ENCODE measurements at places on chromosomes 4 and X.

- no peak for DNase-seq
Measured at GRCh38 chrX:46477435-46477834, 67.8 kb downstream of the ZNF674 start.

- DNase-seq = peak; percentile 64
Measured at GRCh38 chrX:15686818-15687685, 22.4 kb upstream of the CLTRN start.

DNA sequence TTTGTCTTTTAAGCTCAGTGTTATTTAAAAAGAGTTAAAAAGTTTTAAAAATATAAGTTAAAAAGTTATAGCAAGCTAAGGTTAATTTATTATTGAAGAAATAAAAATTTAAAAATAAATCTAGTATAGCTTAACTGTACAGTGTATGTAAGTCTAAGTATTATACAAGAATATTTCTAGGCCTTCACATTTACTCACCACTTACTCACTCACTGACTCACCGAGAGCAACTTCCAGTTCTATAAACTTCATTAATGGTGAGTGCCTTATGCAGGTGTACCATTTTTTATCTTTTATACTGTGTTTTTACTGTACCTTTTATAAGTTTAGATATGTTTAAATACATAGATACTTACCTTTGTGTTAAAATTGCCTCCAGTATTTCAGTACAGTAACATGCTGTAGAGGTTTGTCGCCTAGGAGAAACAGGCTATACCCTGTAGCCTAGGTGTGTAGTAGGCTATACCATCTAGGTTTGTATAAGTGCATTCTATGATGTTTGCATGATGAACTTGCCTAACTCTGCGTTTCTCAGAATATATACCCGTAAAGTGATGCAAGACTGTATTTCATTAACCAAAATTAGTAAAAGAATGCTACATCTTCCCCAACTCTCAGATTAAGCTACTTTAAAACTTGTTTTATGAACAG lies 202.9 kb downstream of the CFAP299 start:
- DNase-seq = no peak

DNA sequence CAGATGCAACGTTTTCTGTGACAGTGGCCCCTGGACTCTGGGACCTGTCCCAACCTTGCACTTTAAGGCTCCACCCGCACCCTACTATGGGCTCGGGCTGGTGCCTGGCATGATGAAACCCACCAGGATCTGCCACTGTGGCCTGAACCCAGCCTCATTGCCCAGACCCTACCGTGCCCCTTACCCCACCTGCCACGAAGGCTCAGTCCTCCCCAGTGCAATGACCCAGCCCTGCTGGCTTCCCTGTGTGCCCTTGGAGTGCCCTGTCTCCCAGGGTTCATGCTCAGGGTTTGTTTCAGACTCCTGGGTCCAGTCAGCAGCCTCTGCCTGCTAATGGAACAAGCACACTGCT lies 3.1 kb downstream of the UVSSA start:
- no peak for DNase-seq

- no peak for DNase-seq
Measured at GRCh38 chr4:148376151-148376550, 66.1 kb downstream of the NR3C2 start.

DNA sequence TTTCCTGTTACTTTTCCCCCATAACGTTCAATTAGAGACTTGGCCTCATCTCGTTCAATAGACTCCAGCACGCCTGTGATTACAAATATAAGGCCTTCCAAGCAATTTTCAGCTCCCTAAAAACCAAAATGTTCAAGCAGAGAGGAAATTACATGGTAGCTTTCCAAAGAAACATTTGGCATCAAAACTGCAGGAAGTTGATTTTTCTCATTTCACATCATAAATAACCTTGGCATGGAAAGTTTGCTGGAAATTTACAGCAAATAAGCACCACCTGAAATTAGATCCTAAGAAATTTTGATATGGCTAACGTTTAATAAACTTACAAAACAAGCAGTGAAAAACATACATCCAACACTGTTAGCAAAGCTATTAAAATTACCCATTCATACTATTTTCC lies 53.3 kb downstream of the RFC1 start:
- DNase-seq = no peak

DNA sequence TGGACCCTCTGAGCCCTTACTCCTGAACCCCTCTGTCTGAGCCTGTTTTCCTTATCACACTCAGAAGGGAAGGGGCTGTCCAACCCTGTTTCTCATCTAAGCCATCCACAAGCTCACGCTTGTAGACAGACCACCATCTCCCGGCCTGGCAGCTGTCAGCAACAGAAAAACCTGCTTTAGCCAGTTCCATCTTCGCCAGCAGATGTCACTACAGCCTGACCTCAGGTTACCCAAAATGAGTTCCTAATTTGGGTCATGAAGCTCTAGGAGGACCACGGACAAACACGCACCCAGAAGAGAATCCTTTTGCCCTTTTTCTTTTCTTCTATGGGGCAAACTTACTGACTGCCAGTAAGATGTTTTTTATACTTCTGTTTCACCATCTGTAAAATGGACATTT lies 445.4 kb downstream of the BCOR start:
- DNase-seq = no peak

DNA sequence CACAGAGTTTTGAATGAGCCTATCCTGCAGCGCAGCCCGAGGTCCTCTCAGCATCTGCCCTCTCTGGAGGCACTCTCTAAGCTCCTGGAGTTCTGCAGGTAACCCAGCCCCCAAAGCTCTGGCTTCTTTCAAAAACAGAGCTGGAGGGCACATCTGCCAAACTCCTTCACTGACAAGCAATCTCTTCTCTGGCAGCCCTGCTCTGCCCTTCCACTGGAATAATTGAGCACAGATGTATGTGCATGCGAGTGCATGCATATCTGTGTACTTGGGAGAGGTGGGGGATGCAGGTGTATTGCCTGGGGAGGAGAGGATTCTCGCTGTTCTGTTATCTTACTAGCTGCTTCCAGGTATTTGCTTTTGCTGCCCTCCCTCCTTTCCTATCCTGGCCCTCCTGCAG lies 22.2 kb upstream of the PLP1 start:
- no peak for DNase-seq

GRCh38 chr4:31905363-31905762 lies 1185.2 kb downstream of the PCDH7 start:
- DNase-seq = no peak

DNA sequence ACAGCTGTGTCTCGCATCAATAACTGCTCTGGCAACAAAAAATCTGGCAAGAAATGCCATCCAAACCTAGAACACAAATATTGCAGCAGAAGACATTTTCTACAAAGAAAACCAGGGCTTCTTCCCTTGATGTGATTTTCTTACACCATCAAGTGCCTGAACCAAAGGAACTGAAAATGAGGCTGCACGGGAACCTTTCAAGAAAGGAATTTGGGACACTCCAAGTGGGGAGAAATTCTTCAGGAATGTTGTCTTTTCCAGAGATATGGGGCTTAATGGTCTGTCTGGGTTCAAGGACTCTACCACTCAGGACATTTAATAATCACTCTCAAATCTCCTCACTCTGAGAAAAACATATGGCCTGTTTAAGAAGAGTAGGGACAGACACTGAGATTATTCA lies 57.6 kb downstream of the PRDM5 start:
- no peak for DNase-seq

Data from nephron progenitor cell (in vitro differentiated cells).